Breast epithelium (tissue), 4 donors: ENCODE measurements at places on chromosomes 1 and 21.

- DNase-seq, result no peak
Measured at GRCh38 chr1:234933475-234933874, 195.2 kb downstream of the TOMM20 start.

DNA sequence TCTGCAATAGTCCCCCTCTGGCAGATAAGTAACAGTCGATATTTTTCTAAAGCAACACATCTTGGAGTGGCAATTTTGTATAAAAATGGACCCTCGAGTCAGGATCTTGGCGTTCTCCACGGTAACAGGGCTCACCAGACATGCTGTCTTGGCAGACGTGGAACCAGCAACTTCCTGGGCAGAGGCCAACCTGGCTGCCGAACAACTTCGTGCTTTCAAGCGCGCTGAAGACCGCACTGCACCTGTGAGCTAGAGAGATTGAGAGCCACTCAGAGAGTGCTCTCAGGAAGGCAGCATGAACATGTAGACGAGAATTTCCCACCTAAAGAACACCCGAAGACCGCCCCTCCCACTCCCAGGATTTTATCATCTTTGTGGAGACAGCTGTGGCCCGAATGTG, 7.3 kb downstream of the C1orf174 start:
- peak; percentile 63 for DNase-seq

DNA sequence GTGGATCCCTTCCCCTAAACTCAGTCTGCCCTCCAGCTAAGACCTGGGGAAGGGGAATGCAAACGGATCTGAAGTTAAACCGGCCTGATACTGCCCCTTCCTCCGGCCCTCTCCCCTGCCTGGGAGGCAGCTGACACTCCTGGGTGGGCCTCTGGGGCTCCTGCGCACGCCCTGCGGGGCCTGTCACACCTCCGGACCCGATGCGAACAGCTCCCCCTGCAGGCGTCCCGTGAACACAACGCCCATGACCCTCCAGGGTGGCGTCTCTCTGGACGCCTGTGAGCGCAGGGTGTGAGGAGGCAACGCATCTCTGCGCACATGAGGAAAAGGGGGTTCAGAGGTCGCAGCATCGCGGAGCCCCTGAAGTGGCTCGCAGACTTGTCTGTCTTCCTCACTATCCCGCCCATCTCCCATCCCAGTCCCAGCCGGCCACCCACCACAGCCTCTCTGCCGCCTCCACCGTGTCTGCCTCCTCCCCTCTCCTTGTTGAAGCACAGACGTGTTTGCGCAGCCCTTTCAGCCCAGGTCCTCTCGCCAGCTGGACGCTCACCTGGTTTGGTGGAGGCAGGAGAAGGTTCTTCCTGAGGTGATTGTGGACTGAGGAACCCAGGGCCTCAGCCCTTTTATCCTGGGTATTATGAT, 421 bp upstream of the LCE3A start:
- DNase-seq, result no peak

GRCh38 chr21:45573452-45574035, 31.3 kb upstream of the SLC19A1 start:
- peak; percentile 20 for DNase-seq

DNA sequence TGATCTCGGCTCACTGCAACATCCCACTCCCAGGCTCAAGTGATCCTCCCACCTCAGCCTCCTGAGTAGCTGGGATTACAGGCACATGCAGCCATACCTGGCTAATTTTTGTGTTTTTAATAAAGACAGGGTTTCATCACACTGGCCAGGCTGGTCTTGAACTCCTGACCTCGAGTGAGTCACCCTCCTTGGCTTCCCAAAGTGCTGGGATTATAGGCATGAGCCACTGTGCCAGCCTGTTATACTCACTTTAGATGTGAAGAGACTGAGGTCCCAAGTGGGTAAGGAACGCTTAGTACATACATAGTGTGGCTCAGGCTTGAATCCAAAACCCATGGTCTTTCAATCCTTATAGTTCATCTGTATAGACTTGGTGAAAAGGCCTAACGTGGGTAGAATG, 63.7 kb upstream of the EPS8L3 start:
- no peak for DNase-seq

GRCh38 chr1:165841582-165842017, 14.2 kb downstream of the UCK2 start:
- no peak for DNase-seq

GRCh38 chr1:161792740-161793139, 26.6 kb downstream of the ATF6 start:
- DNase-seq, result no peak

DNA sequence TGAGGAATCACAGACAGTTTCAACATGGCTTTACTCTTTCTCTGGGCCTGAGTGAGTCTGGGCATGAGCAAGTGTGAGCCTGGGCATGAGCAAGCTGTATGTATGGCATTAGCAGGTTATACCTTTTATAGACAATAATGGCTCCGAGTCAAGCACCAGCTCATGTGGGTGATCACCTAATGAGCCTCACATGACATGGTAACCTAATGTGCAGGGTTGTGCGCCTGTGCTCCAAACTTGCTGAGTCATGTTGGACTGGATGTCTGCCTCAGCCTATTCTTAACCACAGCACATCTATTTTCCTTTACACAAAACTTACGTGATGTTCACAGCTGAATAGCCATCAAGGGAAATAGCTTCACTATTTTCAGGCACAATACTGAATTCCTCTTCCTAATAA, 236.2 kb upstream of the NRIP1 start:
- DNase-seq, result no peak

DNA sequence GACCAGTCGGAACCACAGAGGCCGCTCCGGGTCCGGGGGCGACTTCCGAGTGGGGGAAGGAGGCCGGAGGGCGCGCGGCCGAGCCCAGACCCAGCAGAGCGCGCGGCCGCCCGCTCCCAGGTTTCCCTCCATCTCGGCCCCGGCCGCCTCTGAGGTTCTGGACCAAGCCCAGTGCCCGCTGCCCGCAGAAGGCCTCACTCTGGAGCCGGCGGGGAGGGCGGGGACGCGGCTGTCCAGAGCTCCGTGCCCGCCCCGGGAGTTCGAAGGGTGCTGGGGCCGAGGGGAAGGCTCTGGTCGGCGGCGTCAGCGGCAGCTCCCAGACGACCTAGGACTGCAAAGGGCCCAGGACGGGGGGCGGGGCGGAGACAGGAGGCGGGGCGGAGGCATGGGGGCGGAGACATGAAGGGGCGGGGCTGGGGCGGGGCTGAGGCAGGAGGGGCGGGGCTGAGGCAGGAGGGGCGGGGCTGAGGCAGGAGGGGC, 48.0 kb upstream of the SLC19A1 start:
- DNase-seq, result no peak

DNA sequence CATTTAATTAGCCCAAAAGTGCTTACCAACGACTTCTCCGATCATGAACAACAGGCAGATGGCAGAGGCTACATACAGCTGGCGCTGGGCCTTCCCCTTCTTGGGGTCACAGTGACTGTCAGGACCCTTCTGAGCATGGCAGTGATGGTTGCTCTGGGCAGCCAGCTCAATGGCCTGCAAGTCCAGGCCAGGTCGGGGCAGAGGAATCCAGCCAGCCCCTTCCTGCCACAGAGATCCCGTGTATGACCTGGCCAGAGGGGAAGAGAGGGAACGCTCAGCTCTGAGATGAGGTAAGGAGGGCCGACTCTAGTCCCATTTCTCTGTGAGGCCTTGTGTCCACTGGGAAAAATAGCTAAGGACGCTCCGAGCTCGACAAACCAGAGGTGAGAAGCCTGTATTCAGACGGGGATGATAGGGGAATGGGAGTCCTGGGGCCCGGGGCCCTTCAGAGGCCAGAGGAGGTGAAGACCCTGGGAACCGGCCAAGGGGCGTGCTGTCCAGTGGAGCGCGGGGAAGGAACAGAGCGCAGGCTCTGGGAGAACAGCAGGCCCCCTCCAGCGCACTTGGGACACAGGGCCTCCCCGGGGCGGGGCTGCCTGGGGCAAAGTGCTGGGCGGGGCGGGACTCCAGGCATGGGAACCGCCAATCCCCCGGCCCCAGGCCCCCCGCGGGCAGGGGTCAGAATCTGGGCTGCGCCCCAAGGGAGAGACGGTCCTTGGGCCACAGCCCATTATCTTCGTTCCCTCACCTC, 772 bp downstream of the SLC30A2 start:
- DNase-seq, result no peak

DNA sequence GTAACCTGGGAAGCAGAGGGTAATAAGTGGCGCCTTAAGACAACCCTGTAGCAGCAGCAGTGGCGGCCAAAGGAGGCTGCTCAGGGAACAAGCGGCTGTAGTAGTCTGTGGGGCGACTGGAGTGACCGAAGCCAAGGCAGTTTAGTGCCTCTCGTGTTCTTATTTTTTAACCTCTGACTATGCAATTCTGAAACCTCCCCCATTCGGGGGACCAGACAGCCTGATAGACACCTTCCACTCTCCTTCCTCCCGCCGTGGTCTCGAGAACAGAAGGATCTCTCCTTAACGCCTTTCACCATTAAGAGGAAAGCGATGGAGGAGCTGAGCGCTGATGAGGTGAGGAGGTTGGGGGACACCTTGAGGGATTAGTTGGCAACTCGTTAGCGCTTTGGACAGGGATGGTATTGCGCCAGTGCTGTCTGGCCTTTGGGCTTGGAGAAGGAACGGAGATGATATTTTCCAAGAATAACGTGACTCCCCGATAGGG, 644 bp downstream of the UBE4B start:
- DNase-seq, result no peak

- no peak for DNase-seq
Measured at GRCh38 chr1:9580942-9581341, 7.8 kb upstream of the TMEM201 start.

- DNase-seq, result no peak
Measured at GRCh38 chr21:46229133-46229922, 754 bp upstream of the LSS start.

DNA sequence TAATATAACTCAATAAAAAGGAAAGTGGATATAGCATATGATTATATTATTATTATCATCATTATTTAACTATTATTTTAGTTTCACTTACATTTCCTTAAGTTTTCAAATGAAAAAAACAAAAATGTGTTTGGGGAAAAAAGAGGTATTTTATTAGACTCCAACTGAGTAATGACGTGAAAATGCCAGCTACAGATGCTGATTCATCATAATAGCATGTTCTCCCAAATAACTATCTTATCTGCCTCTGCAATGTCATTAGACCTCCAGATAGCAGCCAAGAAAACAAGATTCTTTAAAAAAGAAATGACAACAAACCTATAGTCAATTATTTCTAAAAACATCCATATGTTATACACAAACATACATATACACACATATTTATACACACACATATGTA, 1071.9 kb upstream of the TMPRSS15 start:
- DNase-seq, result no peak

DNA sequence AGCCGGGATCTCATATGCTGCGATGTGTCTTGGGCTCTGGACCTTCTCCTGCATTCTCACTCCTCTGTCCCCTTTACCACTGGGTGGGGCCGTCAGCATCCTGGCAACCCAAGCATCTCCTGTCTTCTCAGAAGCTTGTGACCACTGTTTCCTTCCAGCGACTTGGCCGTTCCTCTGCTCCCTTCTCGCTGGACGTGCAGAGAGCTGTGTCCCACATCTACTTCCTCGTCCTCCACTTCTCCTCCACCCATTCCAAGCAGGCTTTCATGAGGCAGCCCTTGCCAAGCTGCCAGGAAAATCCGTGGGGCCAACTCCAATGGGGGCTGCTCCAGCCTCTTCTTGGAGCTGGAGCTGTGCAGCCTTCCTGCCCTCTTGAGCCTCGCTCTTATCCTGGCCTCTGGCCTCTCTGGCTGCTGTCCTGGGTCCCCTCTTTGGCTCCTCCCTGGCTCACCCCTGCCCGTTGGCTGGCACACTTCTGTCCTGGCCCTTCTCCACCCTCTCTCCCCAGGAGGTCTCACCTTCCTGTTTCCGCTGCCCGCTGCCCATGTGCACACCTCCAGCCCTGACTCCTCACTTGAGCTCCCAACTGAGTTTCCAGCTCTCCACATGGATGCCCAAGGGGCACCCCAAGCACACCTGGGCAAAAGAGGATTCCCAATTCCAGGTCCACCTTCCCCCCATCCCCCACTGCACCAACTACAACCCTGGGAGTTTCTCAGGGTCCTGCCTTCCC, 8.7 kb downstream of the FAM131C start:
- no peak for DNase-seq

DNA sequence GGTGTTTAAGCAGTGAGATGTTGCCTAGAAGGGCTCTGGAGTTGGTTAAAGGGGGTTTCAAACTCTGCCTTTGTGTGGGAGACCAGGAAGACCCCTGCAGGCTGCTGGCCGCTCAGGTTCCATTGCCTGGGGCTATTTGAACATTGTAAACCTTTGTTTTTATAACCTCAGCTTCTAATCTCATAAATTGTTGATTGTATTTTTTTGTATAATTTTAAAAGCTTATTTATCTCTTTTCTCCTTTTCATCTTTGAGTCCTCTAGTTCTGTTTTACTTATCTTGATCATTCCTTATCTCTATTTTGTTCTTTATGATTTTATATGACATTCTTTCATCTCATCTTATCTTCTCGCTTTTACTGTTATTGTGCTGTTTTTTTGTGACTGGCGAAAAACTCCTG, 45.5 kb upstream of the SOX13 start:
- DNase-seq, result no peak

DNA sequence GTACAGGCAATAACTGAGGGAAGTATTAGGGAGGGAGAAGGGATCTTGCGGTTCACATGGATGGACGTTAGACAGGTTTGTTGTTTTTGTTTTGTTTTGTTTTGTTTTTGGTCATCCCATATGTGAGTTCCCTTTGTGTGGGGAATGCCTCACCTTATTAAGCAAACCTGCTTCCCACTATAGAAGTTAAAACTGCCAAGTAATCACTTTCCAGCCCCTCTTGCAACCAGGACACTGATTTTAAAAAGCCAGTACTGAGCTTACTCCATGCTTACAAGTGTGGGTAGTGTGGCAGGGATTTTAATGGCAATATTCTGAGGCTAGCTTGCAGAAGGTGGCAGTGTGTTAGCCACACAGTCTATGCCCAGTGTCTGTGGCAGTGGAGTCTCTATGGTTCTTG, 26.5 kb downstream of the SPATA45 start:
- no peak for DNase-seq

DNA sequence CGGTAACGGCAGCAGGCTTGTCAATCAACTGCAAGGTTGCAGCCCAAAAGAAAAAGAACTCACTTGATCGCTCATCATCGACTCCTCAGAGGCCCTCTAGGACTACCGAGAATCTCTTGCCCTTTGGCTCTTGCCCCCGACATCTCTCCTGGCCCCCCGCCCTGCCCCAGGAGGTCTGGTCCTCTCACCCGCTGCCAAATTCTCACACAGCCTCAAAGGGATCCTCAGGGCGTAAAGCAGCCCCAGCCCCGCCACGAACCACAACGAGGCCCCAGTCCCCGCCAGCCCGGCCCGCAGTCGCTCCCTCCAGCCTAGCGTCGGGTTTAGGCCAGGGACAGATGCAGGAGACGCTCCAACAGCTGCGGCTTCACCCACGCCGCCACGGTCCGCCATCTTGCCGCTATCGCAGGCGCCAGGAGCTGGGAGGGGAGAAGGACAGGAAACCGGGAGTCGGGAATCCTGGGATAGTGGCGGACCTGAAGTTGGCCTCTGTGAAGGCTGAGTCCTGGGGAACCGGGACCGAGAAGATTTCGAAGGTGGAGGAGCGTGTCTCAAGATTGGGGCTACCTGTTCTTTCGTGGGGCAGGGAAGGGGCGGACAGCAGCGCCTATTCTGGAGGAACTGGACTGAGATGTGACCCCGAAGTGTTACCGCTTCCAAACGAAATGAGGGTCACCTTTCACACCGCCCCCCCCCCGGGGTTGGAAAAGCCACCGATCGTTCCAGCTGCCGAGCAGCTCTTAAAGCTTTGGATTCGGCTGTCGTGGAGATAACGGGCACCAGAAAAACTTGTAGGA, at the start of gene ST7L:
Gene ST7L, minus strand, starts transcription at position 421 of the 797 bp plus-strand sequence. Its CDS starts 28 bp downstream, at position 393.
- peak; percentile 72 for DNase-seq

GRCh38 chr21:42690586-42690985, 37.2 kb downstream of the PDE9A start:
- no peak for DNase-seq

GRCh38 chr1:238232084-238232710, 341.5 kb upstream of the ZP4 start:
- no peak for DNase-seq

- DNase-seq, result no peak
Measured at GRCh38 chr1:213075725-213076124, 24.7 kb downstream of the RPS6KC1 start.
